ENCODE measurements at places on chromosomes 3 and 15. TPM values are rescaled to one million over a fixed set of nuclear protein-coding genes. Genes with fewer than 3 reads are reported as not detected.

- no peak overlapping the region for H3K27ac ChIP-seq
- H3K4me3 ChIP-seq = no peak overlapping the region
- H3K27me3 ChIP-seq = no peaks in the 10 kb centered on the region
- H3K36me3 ChIP-seq = no peaks in the 10 kb centered on the region
- H3K4me1 ChIP-seq = no peaks in the 10 kb centered on the region
Observed at GRCh38 chr3:97816811-97817210, 5.0 kb upstream of the CRYBG3 start.

DNA sequence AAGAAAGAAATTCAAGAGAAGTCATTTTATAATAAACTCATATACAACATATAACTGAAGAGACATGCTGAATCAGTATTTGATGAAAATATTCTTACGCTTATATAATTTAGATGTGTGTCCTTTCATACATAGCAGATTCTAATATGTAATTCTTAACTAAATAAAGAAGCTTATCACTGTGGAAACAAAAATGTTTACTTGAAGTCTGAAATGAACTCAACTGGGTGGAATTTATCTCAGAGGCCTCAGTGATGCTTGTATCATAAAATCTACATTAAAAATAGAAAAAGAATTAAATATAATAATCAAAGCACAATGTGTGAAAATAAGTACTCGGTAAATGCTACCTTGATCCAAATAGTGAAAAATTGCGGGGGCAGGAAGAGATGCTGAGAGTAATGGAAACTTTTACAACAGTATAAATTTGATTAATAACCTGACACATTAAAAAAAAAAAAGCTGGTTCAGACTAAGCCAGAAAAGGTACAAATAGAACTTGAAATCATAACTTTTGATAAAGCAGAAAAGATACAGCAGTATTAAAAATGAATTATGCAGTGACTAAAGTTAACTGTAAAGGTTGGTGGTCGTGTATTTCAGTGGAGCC is 12.0 kb upstream of the CBLB start:
- H3K36me3 ChIP-seq = no peaks in the 10 kb centered on the region
- H3K4me1 ChIP-seq = peaks cover 4% of the 10 kb centered on the region
- no peaks in the 10 kb centered on the region for H3K27me3 ChIP-seq
- DNase-seq = no peak

- no peaks in the 10 kb centered on the region for H3K36me3 ChIP-seq
- H3K4me1 ChIP-seq = peaks cover 4% of the 10 kb centered on the region
- no peak overlapping the region for H3K27ac ChIP-seq
- H3K4me3 ChIP-seq = no peak overlapping the region
Observed at GRCh38 chr3:194541483-194541882, 54.7 kb upstream of the ATP13A3 start.

- no peaks in the 10 kb centered on the region for H3K27me3 ChIP-seq
- DNase-seq = no peak
- H3K4me3 ChIP-seq = no peak overlapping the region
- no peaks in the 10 kb centered on the region for H3K36me3 ChIP-seq
Observed at GRCh38 chr3:1561427-1561826, 468.6 kb downstream of the CNTN6 start.

GRCh38 chr3:11635680-11636393 is 7.9 kb downstream of the VGLL4 start:
- H3K36me3 ChIP-seq = peaks cover 7% of the 10 kb centered on the region
- DNase-seq = no peak
- H3K4me3 ChIP-seq = no peak overlapping the region
- no peaks in the 10 kb centered on the region for H3K27me3 ChIP-seq
- no peak overlapping the region for H3K27ac ChIP-seq
- peaks cover 6% of the 10 kb centered on the region for H3K4me1 ChIP-seq

GRCh38 chr15:69623392-69624154 is 171.0 kb downstream of the RPLP1 start:
- H3K4me1 ChIP-seq = no peaks in the 10 kb centered on the region
- DNase-seq = no peak
- no peak overlapping the region for H3K4me3 ChIP-seq

DNA sequence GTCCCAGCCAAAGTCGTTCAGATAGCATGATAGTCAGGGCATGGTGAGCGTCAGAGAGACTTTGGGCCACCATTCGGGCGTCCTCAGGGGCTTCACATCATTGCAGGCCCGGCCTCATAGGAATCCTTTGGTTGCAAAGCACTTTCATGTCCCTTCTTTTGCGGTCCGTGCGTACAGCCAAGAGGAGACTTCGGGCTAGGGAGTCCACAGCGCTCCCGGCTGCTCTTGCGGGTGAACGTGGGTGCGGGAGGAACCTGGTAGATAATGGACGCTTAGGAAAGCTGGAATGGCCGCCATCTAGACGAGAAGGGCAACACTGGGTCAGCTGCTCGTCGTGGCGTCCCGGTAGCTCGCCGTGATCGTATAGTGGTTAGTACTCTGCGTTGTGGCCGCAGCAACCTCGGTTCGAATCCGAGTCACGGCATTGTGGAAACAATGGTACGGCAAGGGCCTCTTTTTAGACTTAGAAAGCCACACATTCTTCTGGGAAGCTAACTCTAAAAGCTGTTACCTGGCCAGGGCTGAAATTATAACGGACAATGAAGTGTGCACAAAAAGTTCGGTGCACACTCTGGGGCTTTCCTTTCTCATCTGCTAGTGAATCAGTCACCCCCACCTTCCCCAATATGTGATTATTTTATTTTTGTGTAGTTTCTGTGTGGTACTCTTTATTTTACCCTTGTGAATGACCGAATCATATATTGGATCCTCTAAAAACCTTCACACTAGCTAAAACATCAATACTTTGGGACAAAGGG is 13.2 kb upstream of the SHF start:
- peak overlapping the region; percentile 95 for H3K27ac ChIP-seq
- peak; percentile 75 for DNase-seq
- H3K4me3 ChIP-seq = peak overlapping the region; percentile 78
- no peaks in the 10 kb centered on the region for H3K27me3 ChIP-seq

GRCh38 chr3:28018925-28019718 is 222.3 kb upstream of the CMC1 start:
- DNase-seq = no peak
- H3K36me3 ChIP-seq = no peaks in the 10 kb centered on the region
- H3K27me3 ChIP-seq = no peaks in the 10 kb centered on the region
- no peak overlapping the region for H3K27ac ChIP-seq
- H3K4me1 ChIP-seq = no peaks in the 10 kb centered on the region

GRCh38 chr3:151062611-151063010 is 22.9 kb upstream of the MED12L start:
- no peak overlapping the region for H3K27ac ChIP-seq
- no peaks in the 10 kb centered on the region for H3K27me3 ChIP-seq
- H3K36me3 ChIP-seq = no peaks in the 10 kb centered on the region
- H3K4me3 ChIP-seq = no peak overlapping the region
- no peak for DNase-seq
- no peaks in the 10 kb centered on the region for H3K4me1 ChIP-seq

DNA sequence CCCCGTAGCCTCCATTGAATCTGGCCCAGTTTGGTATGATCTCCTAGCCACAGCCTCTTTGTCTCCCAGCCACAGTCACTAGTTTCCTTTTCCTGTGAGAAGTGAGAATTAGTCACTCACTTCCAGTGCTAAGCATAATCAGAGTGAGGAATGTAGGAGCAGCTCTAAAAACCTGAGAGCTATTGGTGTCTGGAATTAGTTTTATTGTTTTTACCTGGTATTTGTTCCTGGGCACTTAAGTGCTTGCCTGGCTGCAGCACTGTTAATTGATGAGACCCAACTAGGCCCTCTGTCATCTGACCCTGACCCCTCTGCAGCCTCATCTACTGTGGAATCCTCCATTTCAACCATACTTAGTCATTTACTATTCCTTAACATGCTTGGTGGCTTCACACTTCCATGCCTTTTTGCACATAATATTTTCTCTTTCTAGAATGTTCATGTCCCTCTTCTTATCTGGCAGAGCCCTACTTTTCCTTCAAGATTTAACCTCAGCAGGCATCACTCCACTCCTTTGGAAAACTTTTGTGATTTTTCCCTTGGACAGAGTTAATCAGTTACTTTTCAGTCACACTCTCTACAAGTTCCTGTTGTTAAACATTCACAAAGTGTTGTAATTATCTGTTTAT is 48.8 kb downstream of the PDE8A start:
- H3K4me1 ChIP-seq = peaks cover 26% of the 10 kb centered on the region
- no peaks in the 10 kb centered on the region for H3K36me3 ChIP-seq
- H3K4me3 ChIP-seq = no peak overlapping the region

DNA sequence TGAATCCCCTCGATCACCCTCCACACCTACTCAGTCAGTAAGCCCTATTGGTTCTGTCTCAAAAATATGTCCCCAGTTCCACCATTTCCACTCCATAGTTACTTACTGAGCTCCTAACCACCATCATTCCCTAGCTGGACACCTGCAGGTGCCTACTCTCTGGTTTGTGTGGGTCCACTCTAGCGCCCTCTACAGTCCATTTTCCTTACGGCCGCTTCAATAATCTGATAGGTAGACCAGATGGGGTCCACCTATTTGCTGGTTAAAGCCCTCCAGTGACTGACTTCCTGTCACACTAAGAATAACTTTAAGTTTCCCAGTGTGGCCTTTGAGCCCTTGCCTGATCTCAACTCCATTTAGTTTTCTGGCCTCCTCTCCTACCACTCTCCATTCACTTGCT is 5.0 kb downstream of the GXYLT2 start:
- DNase-seq = no peak
- H3K27ac ChIP-seq = no peak overlapping the region
- no peaks in the 10 kb centered on the region for H3K36me3 ChIP-seq
- no peaks in the 10 kb centered on the region for H3K27me3 ChIP-seq
- 0 out of 2 replicates have a peak, but pooled peaks cover 5% of the 10 kb centered on the region for H3K4me1 ChIP-seq

DNA sequence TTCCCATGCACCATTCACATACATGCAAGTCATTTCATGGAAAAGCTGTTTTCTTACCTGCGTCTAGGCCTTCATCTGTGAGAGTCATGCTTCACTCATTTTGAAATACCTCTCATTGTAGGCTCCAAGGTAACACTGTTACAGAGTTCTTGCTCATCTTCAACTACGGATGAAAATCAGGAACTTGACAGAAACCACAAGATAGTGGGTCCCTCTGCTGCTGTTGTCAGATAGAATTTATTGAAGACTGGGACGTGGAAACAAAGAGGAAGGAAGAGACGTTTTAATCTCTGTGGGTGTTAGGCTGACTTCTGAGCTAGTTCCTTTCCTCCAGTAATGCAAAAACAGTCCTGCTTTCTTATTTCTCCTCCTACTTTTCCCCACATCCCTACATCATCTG is at the start of gene P2RY14:
Gene P2RY14 (minus strand): TSS at position 313 of the 400 bp plus-strand sequence. CDS start 64,226 bp downstream, outside the sequence.
- H3K36me3 ChIP-seq = no peaks in the 10 kb centered on the region
- no peak for DNase-seq
- no peak within 1 kb of the TSS for H3K4me3 ChIP-seq
- peaks cover 36% of the 10 kb centered on the region for H3K4me1 ChIP-seq

- DNase-seq = no peak
- H3K36me3 ChIP-seq = no peaks in the 10 kb centered on the region
- no peaks in the 10 kb centered on the region for H3K27me3 ChIP-seq
- H3K27ac ChIP-seq = no peak overlapping the region
Observed at GRCh38 chr15:43274136-43274535, 7.4 kb upstream of the TGM5 start.

DNA sequence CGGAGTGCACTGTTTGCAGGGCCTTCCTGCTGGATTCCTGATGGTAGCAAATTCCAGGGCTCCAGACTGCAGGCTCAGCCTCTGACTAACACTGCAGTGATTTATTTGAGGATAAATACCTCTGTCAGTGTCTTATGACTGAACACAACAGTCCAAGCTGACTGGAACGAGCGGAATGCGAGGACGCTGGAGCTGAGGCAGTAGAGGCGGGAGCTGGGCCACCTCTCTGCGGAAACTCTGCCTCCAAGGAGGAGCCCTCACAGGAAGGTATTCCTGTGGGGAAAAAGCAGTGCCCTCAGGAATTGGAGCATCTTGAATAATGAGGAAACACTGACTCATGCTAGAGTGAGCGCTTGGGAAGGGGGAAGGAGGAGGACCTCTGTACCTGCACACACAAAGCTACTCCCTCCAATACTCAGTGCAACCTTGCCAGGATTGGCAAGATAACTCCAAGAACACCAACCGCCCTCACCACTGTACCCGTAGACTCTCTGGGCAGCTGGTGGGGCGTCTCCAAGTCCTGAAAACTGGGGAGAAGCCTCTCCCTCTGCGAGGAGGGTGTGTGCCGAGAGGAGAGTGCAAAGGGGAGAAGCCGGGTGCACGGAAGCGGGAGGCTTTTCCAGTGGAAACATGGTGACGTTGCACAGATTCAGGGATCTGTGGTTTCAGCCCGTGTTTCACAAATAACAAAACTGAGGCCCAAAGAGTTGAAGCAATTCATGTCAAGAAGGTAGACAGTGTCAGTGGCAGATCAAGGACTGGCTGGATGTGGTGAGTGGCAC is 43.0 kb downstream of the VGLL4 start:
- H3K27ac ChIP-seq = peak overlapping the region; percentile 56
- DNase-seq = no peak
- H3K4me1 ChIP-seq = peaks cover 14% of the 10 kb centered on the region

DNA sequence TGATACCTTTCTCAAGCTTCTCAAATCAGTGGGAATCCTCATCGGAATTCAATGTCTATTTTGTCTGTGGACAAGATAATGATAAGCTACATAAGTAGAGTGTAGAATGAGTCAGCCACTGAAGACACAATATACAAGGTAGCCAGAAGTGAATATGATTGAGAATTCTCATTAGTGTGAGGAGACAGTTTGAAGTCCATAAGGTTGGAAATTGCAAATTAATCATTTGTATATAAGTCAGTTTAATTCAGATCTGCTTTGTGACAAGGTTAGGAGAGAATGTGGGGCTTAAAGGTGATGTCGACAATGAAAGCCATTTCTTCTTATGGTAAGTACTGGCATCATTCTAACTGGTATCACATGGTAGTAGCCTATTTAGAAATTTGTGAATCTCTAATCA is 4.2 kb downstream of the ARPP21 start:
- H3K27me3 ChIP-seq = peaks cover 17% of the 10 kb centered on the region
- no peaks in the 10 kb centered on the region for H3K36me3 ChIP-seq
- no peak for DNase-seq
- no peak overlapping the region for H3K27ac ChIP-seq
- H3K4me1 ChIP-seq = no peaks in the 10 kb centered on the region

DNA sequence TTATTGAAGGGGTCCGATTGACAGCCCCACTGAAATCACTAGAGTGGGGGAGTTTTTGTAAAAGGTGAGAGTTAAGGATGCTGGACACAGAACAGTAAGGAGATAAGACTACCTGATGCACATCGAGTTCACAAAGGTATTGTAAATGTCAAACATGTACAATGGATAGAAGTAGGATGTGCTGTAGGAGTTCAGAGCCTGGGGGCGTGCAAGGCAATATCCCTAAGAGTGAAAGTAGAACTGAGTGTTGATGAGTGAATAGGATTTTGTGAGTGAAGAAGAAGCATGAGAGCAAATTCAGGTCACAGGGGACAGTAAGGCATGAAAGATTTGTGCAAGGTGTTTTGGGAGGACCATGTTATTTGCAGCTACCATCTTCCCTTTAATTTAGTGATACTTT is 21.5 kb downstream of the DOCK3 start:
- no peak overlapping the region for H3K27ac ChIP-seq
- no peak overlapping the region for H3K4me3 ChIP-seq
- H3K4me1 ChIP-seq = no peaks in the 10 kb centered on the region

LEKR1 gene
- 2.6 TPM for polyA plus RNA-seq

HIGD2B gene
- not detected for polyA plus RNA-seq

RAB11A gene
- 275 TPM for polyA plus RNA-seq

U2SURP gene
- polyA plus RNA-seq = 168 TPM

NAALADL2 gene
- polyA plus RNA-seq = 10.8 TPM

ZNF620 gene
- 2.6 TPM for polyA plus RNA-seq

SCN5A gene
- not detected for polyA plus RNA-seq

OR5K2 gene
- polyA plus RNA-seq = not detected
